GM23248 (cell line): ENCODE measurements at places on chromosomes 13 and 19.

GRCh38 chr13:54185785-54186184 is 1157.2 kb downstream of the OLFM4 start:
- DNase-seq = no peak

GRCh38 chr13:110108348-110109139 is 198.4 kb downstream of the COL4A1 start:
- peak; percentile 94 for DNase-seq

- no peak for DNase-seq
These were observed 38.7 kb downstream of the MLLT1 start for GRCh38 chr19:6241056-6241455.

- DNase-seq = peak; percentile 58
These were observed 1.7 kb downstream of the KLK4 start for GRCh38 chr19:50909240-50910070.

DNA sequence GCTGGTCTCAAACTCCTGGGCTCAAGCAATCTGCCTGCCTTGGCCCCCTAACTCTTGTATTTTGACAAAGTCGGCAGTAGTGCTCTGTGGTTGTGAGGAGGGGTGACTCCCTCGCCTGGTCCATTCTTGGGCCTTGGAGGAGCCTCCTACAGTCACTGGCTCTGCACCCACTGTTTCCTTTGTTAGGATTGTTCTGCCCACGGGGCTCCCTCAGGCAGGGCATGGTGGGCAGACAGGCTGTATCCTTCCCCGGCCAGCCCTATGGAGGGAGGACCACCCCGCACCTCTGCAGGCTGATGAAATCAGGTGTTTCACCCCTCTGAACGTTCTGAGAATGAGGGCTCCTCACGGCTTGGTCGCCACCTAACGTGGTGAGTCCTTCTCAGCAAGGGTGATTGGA is 9.2 kb downstream of the FCAR start:
- DNase-seq = no peak

DNA sequence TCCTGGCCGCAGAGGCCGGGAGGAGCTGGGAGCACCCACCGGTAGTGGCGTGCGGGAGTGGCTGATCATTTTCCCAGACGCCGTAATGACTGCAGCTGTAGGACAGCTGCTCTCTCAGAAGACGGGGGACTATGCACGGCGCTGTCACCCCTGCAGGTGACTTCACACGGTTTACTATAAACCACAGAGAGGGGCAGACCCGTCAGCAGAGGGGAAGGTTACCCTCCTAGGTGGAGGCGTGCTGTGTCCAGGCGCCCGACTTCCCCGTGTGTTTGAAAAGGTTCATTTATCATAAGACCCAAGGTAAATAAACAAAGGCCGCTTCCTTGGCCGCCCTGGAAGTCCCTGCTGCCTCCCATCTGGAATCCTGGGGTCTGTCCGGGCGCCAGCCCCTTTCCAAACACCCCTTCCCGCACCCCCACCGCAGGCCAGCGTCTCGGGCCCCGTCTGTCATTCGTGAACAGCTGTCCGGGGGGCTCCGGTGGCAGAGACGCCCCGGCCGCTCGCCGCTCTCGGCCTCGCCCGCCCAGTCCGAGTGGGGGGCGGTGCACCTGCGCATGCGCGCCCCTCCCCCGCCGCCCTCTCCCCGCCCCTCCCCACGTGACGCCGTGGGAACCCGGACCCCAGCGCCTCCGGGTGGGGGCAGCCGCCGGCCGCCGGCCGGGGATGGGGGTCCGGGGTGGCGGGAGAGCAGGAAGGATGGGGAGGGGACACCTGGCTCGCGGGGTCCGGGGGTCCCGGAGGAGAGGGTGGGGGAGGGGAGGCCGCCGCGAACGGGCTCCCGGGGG is 915 bp downstream of the SHC2 start:
- DNase-seq = peak; percentile 36

GRCh38 chr19:1361601-1362386 is 21.9 kb upstream of the NDUFS7 start:
- DNase-seq = peak; percentile 77

DNA sequence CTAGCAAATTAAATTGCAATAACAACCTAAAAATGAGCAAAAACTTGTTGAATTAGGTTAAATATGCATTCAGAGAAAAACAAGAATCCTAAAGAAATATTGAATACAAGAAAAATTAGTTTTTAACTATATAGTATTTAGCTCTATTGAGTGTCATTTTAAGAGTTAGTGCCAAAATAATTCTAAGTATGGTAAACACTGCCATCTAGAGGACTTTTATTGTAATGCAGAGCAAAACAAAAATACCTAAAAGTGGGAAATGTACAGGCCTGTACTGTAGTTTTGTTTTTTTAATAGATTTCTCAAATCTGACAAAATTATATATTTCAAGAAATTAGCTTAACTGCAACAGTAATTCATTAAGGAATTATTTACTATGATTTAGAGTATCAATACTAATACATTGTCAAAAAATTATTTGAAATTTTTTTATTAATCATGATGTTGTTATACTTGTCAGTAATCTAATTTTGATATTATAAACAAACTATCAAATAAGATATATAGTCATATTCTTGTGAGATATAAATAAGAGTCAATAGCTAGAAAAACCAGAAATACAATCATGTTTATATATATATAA is 8.2 kb upstream of the PCDH9 start:
- peak; percentile 30 for DNase-seq

DNA sequence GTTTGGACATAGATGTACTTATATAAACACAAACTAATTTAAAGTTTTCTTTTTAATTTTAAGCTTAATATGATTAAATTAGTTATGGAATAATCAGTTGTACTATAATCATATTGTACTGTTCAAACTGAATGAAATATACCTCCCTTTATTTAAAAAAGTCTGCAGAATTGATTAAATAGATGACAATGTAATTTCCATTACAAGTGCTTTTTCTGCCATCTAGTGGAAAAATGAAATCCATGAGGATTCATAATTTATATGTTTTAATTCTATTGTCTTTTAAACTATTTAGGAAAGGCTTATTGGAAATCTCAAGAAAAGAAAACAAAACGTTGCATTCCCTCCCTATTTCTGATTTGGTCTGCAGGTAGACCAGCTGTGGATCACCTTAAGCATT is 30.9 kb downstream of the MZT1 start:
- peak; percentile 31 for DNase-seq

GRCh38 chr19:8663920-8664670 is 33.7 kb downstream of the NFILZ start:
- DNase-seq = no peak

GRCh38 chr13:21427741-21428140 is 31.4 kb downstream of the ZDHHC20 start:
- DNase-seq = no peak
